ENCODE measurements at places on chromosomes 13 and 19. TPM values are rescaled to one million over a fixed set of nuclear protein-coding genes. Genes with fewer than 3 reads are reported as not detected.

GRCh38 chr13:106173346-106173745 lies 362.1 kb downstream of the EFNB2 start:
- H3K27ac ChIP-seq: no peak overlapping the region
- no peak for DNase-seq
- no peak overlapping the region for H3K4me3 ChIP-seq
- no peaks in the 10 kb centered on the region for H3K36me3 ChIP-seq

Gene APOC4
- total RNA-seq: not detected

Gene AP1M1
- total RNA-seq: 22.3 TPM

Gene SELENOV
- total RNA-seq: not detected

Gene SERP2
- total RNA-seq: 5.2 TPM

Gene ACTL9
- total RNA-seq: not detected
